ENCODE measurements at places on chromosomes 6 and 20.

DNA sequence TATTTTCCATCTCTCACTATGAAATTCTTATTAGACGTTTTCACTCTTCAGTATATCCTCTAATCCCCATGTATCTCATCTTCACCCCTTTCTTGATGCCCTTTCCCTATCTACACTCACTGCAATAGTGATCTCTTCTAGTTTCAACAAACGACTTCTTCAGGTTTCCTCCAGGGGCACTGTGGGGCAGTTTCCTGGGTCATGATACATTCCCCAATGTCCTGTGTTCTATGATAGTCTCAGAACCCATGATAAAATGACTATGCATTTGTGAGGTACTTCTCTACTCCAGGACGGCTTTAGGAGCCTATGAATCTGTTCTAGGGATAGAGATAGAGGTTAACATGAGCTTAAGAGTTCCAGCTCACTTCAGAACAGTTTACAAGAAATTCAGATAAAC, 183.3 kb downstream of the FOXC1 start:
- peak; percentile 20 for DNase-seq

GRCh38 chr20:10259166-10259565, 40.5 kb downstream of the SNAP25 start:
- DNase-seq, result no peak

GRCh38 chr6:5379647-5380242, 118.4 kb downstream of the FARS2 start:
- DNase-seq, result no peak

- DNase-seq, result no peak
These were observed 2.1 kb upstream of the PPP1R18 start for GRCh38 chr6:30688569-30688968.

DNA sequence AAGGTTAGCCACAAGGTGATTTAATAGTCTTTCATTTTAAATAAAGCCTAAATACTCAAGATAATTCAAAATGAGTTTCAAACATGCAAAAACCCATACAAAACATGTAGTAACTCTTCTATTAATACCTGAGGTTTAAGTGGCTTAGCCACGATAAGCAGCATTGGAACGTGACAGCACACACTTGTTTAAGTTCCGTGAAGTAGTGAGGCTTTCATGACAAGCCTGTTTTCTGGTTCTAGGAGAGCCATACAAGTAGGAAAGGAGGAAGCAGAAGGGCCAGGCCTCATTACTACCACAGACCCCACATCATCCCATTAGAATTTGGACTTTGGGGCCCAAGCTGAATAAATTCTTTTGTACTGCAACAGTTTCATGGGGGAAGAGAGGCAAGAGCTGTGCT, 54.3 kb upstream of the PRND start:
- no peak for DNase-seq

DNA sequence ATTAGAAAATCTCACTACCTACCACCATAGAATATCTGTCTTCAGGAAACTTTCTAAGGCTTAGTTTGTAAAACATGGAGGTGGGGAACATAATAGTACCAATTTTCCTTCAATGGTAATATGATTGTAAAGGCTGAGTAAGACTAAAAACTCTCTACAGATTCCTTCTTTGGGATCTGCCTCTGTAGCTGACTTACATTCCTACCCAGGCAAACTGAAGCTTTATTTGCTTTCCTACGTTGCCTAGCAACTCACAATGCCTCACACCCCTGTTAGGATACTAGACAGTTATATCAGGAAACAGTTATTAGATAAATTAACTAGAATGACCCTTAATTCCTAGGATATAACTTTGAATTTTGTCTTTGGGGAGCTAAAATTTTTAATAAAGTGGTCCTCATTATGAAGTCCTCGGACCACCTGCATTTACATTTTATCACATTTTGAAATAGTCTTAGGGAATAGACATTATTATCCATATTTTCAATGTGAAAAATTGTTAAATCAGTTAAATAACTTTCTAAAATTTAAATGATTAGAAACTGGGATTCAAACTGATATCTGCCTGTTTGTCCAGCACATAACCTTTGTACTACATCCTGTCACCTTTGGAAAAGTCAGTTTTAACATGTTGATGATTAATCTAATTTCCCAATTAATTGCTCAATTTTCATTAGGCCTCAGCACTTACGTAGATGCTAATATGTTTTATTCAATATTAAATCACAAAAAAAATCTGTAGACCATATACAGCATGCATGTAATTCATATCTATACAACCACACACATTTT, 591.4 kb downstream of the RNF144B start:
- DNase-seq, result no peak

DNA sequence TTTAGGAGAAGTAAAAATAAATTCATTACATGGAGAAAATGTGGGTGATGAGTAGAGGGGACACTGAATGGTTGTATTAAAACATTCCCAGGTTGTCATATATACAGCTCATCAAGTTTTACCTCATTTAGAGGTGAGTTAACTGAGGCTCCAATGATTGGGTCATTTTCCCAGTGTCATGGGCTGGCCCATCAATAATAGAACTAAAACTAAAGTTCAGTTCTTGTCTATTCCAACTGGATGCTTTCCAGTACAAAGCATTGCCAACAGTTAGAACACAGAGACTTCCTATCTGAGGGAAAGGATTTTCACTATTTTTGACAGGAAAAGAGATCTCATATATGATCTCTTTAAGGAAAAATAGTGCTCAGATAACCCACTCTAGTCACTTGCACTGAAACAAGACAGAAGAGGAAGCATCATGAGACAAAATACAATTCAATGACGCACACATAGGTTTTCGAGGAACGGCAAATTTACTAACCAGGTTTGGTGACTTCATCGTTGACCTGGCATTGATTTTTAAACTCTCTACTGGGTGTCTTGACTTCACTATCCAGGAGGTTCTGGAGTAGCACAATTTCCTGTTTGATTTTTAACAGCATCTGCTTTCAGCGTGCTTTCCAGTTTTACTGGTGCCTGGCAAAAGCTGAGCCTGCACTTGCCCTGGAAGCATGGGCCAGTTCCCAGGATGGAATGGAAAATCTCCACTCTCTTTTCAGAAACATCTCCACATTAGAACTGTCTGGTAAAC, 195.5 kb upstream of the FBXL4 start:
- DNase-seq, result no peak

- no peak for DNase-seq
These were observed 156.0 kb upstream of the FAM83B start for GRCh38 chr6:54690596-54690995.

GRCh38 chr6:34743625-34744293, 13.5 kb upstream of the SNRPC start:
- no peak for DNase-seq

DNA sequence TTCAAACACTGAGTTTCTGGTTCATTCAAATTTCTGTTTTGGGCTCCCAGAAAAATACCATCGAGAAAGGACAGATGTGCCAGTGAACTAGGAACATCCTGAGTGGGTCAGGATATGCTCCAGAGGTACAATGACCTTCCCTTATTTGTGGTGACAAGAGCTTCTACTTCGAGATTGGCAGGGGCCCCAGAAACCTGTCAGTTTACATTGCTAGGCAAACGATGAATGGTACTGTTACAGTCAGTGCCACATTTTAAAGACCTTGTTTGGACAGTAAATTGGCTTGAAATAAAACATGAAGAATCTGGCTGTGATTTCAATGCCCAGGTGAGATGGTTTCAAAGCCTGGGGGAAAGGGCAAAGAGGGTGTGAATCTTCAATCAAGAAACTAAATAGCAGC, 454.5 kb upstream of the ID4 start:
- no peak for DNase-seq

- no peak for DNase-seq
These were observed 33.0 kb upstream of the NR2E1 start for GRCh38 chr6:108132863-108133262.

- no peak for DNase-seq
These were observed 411.8 kb downstream of the PREX1 start for GRCh38 chr20:48416002-48416401.

Data from mucosa of descending colon (tissue), 3 donors.